ENCODE measurements at places on chromosomes 5 and 9.

DNA sequence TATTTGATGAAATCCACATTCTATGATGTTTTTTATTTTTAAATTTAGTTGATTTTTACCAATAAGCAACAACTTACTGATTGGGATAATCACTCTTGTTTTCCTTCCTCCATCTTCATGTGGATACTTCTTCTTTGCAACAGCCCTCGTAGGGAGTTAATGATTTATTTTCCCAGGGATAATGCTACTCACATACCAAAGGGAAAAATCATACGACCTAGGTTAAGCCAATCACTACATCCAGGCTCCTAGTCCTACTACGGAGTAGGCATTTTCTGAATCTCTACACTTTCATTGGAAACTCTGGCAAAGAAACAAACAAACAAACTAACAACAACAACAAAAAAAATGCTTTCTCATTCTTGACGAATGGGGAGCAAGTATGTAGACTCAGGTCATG lies 663.4 kb downstream of the PTPRD start:
- no peak for DNase-seq

DNA sequence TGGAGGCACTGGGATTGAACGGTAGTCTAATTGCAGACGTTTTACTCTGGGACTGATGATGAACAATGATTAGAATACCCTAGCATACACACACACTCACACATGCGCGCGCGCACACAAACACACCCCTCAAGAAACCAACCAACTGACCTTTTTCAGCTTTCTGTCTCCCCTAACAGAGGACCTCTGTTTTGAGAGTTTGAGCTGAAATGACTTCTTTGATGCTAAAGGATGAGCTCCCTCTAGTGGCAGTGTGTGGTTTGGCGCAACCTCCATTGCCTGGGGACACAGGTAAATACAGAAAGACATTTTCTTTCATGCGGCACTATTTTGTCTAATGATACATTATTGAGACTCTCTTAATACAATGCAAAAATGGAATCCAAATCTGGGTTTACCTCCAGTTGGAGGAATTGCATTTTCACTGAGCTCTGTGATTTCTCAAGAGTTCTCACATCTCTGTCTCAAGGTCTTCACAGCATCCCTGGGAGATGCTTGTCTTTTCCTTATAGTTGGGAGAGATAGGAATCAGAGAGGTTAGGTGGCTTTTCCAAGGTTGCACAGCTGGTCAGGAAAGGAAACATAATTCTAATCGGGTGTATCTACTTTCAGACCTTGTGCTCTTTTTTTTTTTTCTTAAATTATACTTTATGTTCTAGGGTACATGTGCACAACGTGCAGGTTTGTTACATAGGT lies 187.5 kb downstream of the TMEM38B start:
- peak; percentile 25 for DNase-seq

GRCh38 chr9:92714787-92715487 lies 45.0 kb upstream of the IPPK start:
- DNase-seq, result no peak

DNA sequence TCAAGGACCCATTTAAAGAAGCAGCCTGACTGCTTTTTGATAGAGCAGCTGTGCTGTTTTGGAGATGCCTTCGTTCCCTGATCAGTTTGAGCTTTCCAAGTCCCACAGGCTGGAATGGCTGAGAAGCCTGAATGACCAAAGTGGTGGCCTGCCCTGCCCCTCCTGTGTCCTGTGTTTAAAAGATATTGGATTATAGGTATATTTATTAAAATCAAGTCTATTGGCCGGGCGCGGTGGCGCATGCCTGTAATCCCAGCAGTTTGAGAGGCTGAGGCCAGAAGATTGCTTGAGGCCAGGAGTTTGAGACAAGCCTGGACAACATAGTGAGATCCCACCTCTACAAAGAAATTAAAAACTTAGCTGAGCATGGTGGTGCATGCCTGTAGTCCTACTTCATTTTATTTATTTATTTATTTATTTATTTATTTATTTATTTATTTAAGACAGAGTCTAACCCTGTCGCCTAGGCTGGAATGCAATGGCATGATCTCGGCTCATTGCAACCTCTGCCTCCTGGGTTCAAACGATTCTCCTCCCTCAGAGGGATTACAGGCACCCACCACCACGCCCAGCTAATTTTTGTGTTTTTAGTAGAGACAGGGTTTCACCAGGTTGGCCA lies 87.7 kb downstream of the CACNA1B start:
- DNase-seq, result no peak

- DNase-seq, result peak; percentile 89
Measured at GRCh38 chr5:34929720-34930461, 532 bp downstream of the DNAJC21 start.

DNA sequence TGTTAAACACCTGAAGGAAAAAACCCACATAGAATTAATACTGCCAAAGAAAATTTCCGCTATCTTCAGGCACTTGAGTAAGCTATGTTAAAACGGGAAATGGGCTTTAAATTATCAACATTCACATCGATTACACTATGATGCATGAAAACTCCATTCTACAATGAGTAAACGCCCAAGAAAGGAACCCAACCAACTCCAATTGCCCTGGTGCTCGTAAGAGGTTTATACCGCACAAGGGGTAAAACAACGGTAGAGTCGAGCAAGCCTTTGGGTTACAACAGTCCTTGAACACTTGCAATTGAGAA lies 1.0 kb downstream of the AGTPBP1 start:
- no peak for DNase-seq

GRCh38 chr5:30505014-30505886 lies 688.2 kb upstream of the CDH6 start:
- DNase-seq, result no peak

- no peak for DNase-seq
Measured at GRCh38 chr5:136886608-136887007, 521.3 kb upstream of the TRPC7 start.

DNA sequence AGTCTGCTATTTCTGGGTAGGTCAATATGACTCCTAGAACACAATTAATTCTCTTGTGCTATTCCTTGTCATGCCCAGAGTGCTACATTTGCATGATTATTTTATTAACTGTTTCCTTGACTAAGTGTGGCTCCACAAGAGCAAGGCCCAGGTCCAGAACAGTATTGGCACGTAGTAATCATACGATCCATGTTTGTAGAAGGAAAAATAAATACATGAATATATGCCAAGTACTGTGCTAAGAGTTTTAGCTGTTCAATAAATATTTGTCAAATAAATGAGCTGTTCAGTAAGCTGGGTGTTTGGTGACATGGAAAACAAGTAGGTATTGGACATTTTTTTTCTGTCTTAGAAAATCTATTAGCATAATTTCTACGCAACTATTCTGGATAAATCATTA lies 995.9 kb downstream of the MAT2B start:
- DNase-seq, result no peak

GRCh38 chr5:41773799-41774198 lies 96.4 kb downstream of the OXCT1 start:
- DNase-seq, result no peak

DNA sequence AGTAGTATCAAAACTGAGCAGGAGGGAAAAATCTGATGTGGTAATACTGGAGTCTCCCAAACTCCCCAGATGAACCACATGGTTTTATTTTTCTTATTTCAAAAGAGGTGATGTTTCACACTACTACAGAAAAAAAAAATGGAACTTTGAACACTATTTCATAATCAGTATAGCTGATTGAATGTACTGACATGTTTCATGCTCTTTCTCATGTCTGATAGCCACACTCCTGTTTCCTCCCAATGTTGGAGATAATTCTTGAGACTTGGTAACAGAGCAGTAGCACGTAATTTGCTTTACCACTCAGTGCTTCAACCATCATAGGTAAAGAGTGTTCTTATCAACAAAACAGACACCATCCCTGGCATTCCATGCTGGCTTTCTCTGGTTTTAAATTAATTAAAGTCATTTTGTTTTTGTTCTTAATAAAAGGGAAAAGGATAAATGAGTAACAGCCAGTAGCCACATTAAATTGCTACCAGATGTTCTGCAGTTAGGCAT lies 85.2 kb downstream of the MUSK start:
- no peak for DNase-seq

GRCh38 chr9:6450641-6451375 lies 37.8 kb downstream of the UHRF2 start:
- DNase-seq, result no peak

- no peak for DNase-seq
Measured at GRCh38 chr5:106172681-106173532, 1497.8 kb downstream of the EFNA5 start.

- DNase-seq, result no peak
Measured at GRCh38 chr5:50406877-50407276, 34.2 kb downstream of the EMB start.

GRCh38 chr5:6058055-6058715 lies 320.2 kb downstream of the MED10 start:
- no peak for DNase-seq

DNA sequence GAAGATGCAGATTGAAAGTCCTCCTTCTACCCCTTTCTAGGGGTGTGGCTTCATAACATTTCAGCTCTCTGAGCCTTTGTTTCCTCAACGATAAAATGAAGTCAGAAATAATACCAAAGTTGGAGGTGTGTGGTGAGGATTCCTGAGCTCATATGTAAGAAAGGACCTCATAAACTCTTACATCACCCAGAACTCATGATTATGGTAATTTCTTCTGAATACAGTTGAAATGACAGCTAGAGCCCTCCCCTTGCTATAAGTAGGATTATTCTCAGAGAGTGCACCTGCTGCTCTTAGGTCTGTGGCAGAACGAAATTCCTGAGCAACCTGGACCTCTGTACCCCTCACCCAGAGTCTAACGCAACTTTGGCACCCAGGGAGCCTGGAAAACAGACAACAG lies 291.4 kb upstream of the KLF4 start:
- no peak for DNase-seq

GRCh38 chr5:91187032-91187431 lies 196.1 kb downstream of the ARRDC3 start:
- DNase-seq, result no peak

DNA sequence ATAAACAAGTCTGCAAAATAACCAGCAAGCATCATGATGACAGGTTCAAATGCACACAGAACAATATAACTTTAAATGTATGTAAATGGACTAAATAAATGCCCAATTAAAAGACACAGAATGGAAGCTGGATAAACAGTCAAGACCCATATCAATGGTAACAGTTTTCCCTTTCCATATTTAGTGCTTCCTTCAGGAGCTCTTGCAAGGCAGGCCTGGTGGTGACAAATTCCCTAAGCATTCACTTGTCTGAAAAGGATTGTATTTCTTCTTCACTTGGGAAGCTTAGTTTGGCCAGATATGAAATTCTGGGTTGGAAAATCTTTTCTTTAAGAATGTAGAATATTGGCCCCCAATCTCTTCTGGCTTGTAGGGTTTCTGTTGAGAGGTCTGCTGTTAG lies 120.2 kb upstream of the RASA1 start:
- no peak for DNase-seq

GRCh38 chr9:33049680-33050361 lies 24.7 kb downstream of the DNAJA1 start:
- DNase-seq, result no peak

DNA sequence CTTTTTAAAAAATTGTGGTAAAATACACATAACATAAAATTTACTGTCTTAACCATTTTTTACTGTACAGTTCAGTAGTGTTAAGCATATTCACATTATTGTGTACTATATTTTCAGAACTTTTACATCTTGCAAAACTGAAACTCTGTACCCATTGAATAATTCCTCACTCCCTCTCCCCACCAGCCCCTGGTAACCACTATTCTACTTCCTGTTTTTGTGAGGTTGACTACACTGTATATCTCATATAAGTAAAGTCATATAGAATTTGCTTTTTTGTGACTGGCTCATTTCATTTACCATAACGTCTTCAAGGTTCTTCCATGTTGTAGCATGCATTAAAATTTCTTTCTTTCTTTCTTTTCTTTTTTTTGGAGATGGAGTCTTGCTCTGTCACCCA lies 87.0 kb downstream of the LNPEP start:
- no peak for DNase-seq

Measured in right kidney (tissue), 9 donors.